ENCODE measurements at places on chromosomes 2 and 18.

DNA sequence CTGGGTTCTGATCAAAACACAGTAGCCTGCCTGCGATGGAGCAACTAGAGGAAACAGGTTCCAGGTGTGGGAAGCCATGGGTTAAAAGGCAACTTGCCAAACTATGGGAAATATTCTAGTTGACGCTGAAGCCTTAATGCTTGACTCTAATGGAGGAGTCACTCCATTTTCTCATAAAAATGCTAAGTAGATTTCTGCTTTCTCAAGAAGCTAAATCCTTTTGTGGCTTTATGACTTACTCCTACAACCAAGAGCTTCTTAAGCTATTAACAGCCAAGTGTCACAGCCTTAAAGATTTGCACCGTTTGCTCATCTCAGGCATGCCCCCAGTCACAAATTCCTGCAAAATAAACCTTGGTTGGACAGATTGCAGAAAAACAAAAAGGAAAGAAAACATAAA lies 25.2 kb downstream of the ANKRD44 start:
- no peak for DNase-seq

- DNase-seq, result no peak
These were observed 506.8 kb upstream of the ZEB2 start for GRCh38 chr2:145026456-145027455.

GRCh38 chr2:40329739-40330030 lies 122.2 kb downstream of the SLC8A1 start:
- DNase-seq, result no peak

DNA sequence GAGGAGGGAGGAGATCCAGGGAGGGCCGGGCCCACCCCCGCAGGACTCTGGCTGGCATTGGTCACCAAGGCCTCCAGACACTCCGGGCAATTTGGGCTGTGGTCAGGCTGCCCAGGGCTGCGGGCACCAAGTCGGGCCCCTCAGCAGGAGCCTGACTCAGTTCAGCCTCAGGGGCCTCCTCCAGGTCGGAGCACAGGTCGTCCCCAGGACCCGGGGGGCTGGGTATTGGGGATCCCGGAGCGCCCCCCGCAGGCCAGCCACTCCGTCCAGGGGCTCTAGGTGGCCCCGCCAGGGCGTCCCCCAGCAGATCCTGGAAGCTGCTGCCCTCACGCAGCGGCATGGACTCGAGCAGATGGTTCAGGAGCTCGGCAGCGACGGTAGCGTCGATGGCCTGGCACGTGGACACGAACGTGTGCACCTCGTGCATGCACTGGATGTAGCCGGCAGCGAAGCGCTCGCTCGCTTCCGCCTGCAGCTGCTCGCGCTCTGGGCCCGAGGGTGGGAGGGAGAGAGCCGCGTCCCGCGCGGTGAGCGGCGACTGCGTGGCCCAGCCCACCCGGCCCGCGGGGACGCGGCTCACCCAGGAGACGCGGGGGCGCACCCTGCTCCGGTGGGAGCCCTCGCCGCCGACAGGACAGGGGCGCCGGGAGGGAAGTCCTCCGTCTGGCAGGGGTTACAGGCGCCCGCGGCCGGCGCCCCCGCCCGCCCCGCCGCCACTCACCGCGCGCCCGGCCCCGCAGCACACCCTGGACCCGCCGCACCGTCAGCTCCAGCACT lies 884 bp downstream of the HES6 start:
- peak; percentile 20 for DNase-seq

GRCh38 chr2:120541553-120541932 lies 194.1 kb upstream of the GLI2 start:
- DNase-seq, result no peak

GRCh38 chr2:107006836-107007235 lies 120.9 kb upstream of the ST6GAL2 start:
- no peak for DNase-seq

- DNase-seq, result no peak
These were observed 1189.4 kb downstream of the DSC3 start for GRCh38 chr18:29853126-29853525.

GRCh38 chr2:205321231-205321630 lies 361.1 kb upstream of the NRP2 start:
- DNase-seq, result no peak

- DNase-seq, result no peak
These were observed 11.7 kb upstream of the FAM228A start for GRCh38 chr2:24163186-24163585.

- no peak for DNase-seq
These were observed 107.0 kb upstream of the PTPRM start for GRCh38 chr18:7459851-7460770.

DNA sequence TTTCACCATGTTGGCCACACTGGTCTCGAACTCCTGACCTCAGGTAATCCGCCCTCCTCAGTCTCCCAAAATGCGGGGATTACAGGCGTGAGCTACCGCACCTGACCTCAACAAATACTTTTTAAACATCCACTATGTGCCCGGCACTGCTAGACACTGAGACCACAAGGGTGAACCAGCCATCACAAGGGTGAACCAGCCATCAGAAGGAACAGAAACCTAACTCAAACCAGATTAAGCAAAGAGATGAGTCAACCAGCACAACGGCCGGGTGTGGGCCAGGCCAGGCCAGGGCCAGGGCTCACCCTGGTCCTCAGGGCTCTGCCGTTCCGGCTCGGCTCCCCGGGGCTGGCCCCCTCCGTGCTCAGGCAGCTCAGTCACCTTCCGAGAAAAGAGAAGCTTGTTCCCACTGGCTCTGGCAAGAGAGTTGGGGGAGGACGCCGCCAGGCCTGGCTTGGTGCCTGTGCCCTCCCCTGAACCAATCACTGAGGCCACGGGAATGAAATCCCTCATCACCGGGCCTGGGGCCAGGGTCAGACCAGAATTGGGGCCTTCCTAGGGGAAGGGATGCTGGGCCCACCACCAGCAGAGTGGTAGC lies 4.4 kb downstream of the TEX44 start:
- no peak for DNase-seq

- no peak for DNase-seq
These were observed 757.7 kb downstream of the KCNJ3 start for GRCh38 chr2:155456222-155456621.

DNA sequence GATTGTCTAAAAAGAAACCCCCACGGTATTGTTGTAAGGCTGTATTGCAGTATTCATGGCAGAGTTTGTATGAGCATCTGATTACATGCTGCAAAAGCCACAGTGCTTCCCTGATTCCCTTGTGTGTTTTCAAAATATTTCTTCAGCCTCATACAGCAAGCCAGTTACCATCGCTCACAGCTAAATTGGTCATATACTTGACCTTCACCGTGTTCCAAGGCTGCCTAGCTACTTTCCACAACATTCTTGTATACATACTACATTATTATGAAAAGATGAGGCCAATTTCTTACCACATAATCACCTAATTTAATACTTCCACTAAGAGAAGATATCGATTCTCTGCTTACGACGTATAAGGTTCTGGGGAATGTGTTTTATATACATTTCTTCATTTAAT lies 576.3 kb upstream of the CNTNAP5 start:
- DNase-seq, result no peak

GRCh38 chr2:218216336-218216673 lies 684 bp upstream of the ARPC2 start:
- no peak for DNase-seq

Data from CD4-positive, alpha-beta T cell treated with Interleukin-4 for 4 hours (primary cell).